Thoracic aorta (tissue), 2 donors: ENCODE measurements at places on chromosomes 12 and 14. TPM values are rescaled to one million over a fixed set of nuclear protein-coding genes. Genes with fewer than 3 reads are reported as not detected.

The TSPAN8 gene
- 12.8 TPM for total RNA-seq

DNA sequence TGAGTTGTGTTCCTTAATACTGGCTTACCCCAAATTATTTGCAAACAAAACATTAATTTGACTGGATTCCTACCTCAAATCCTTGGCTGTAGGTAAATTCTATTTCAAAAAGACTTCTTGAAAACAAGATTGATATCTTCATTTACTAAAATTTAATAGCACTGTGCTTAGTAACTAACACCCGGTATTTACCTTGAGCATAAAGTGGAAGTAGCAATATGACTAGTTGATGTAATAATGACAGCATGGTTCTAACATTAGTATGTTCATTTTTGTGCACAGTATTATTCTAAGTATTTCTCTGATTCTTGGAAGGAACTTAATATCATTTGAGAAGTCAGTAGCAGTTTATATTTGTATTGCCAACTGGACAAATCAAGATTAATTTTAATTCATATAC is 96.8 kb downstream of the PPHLN1 start:
- peak overlapping the region; percentile 43 for H3K4me3 ChIP-seq
- H3K36me3 ChIP-seq = no peaks in the 10 kb centered on the region
- H3K27ac ChIP-seq = peak overlapping the region; percentile 60
- no peak for DNase-seq
- peaks cover 13% of the 10 kb centered on the region for H3K4me1 ChIP-seq
- H3K27me3 ChIP-seq = no peaks in the 10 kb centered on the region

The DMAC2L gene
- 5.6 TPM for total RNA-seq

DNA sequence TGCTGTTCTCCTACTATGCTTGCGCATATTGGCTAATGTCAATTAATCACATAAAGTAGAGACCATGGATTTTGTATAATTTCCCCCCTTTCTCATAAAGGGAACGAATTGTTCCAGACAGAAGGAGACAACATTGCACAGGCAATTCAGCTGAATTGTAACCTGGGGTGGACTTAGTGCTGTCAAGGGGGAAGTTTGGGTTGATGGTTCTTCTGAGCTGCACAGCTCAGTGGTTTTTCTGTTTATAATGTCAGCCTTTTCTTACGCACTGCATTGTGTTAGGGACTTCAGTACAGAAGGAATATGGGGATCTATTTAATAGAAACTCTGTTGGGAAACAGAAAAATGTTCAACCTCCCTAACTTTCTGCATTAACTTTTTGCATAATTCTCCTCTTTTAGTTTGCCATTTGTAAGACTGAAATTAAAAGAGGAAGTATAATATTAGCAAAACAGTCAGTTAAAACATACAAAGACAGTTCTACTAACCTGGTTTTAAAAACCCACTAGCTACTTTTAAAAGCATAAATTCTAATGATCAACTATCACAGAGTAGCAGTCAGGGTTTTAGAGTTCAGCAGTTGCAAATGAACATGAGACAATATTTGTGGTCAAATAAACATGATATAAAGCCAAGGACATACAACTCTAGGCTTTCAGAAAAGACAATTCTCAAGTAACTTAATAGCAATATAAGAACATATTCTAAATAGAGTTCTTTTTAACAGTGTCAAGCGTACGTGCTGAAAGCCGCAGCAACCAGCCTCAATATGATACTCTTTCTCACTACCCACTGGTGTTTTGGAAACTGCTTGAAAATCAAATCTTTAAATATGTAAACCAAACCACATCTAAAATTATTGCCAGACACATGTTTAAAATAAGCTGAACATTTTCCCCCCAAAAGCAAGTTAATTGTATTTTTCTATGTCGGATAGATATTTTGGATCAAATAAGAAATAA is 393.0 kb downstream of the FSCB start:
- no peaks in the 10 kb centered on the region for H3K36me3 ChIP-seq
- DNase-seq = no peak
- H3K4me3 ChIP-seq = no peak overlapping the region
- H3K4me1 ChIP-seq = no peaks in the 10 kb centered on the region
- H3K27ac ChIP-seq = no peak overlapping the region
- no peaks in the 10 kb centered on the region for H3K27me3 ChIP-seq

DNA sequence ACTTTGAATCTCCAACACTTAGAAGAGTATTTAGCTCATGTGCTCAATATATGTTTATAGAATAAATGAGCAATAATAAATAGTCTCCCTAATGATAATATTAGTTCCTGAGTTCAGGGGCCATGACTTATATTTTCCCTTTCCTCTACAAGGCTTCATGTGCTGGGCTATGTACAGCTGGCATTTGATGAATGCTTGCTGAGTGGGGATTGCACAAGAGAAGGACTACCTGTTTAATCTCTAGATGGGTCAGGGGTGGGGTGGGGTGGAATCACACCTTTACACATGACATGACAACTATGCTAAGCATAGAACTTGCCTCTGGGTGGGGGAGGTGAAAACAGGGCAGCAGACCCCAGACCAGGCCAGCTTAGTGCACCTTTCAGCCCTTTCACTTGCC is 7.6 kb upstream of the ABHD12B start:
- no peaks in the 10 kb centered on the region for H3K27me3 ChIP-seq
- no peak for DNase-seq
- no peak overlapping the region for H3K4me3 ChIP-seq
- H3K27ac ChIP-seq = no peak overlapping the region

The ZNF385A gene
- total RNA-seq = 19.0 TPM

DNA sequence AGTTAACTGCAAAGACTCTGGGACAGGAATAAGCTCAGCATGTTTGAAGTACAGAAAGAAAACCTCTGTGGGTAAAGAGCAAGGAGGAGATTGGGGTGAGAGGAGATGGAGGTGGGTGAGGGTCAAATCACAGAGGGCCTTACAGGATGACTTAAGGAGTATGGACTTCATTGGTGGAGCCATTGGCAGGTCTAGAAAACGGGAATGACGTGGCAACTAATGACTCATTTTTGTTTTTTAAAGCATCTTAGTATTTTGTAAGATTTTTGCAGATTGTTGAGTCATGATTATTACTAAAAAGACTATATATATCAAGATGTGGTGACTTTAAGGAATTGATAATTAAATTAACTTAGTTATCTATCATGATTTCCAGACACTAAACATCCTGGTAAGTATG is 18.5 kb downstream of the UTP20 start:
- peaks cover 16% of the 10 kb centered on the region for H3K36me3 ChIP-seq
- no peaks in the 10 kb centered on the region for H3K27me3 ChIP-seq
- no peak for DNase-seq

The KRT8 gene
- 175 TPM for total RNA-seq

- DNase-seq = no peak
- H3K27me3 ChIP-seq = no peaks in the 10 kb centered on the region
- peaks cover 36% of the 10 kb centered on the region for H3K4me1 ChIP-seq
- H3K36me3 ChIP-seq = no peaks in the 10 kb centered on the region
- H3K4me3 ChIP-seq = peak overlapping the region; percentile 41
Observed at GRCh38 chr12:116861320-116861719, 19.9 kb downstream of the HRK start.

- no peak for DNase-seq
- no peaks in the 10 kb centered on the region for H3K27me3 ChIP-seq
- H3K4me3 ChIP-seq = no peak overlapping the region
- no peaks in the 10 kb centered on the region for H3K36me3 ChIP-seq
- peaks cover 8% of the 10 kb centered on the region for H3K4me1 ChIP-seq
Observed at GRCh38 chr14:89357655-89358297, 59.3 kb downstream of the FOXN3 start.

DNA sequence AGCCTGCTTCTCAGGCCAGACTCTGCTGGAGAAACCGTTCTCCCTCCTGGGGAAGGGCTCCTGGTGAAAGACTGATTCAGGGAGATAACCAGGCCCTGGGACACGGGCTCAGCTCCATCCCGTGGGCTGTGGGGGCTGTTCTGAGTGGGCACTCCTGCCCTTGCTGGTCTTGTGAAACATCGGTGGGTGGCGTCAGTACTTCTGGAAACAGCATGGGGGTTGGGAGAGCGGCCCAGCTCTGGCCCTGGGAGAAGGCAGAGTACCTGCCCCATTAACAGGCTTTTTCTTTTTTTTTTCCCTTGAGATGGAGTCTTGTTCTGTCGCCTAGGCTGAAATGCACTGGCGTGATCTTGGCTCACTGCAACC is 786 bp downstream of the SLC25A47 start:
- no peaks in the 10 kb centered on the region for H3K27me3 ChIP-seq
- no peak overlapping the region for H3K4me3 ChIP-seq
- peaks cover 13% of the 10 kb centered on the region for H3K4me1 ChIP-seq
